ENCODE measurements at places on chromosomes 11 and 22. TPM values are rescaled to one million over a fixed set of nuclear protein-coding genes. Genes with fewer than 3 reads are reported as not detected.

Gene APOL5
- total RNA-seq, result not detected

DNA sequence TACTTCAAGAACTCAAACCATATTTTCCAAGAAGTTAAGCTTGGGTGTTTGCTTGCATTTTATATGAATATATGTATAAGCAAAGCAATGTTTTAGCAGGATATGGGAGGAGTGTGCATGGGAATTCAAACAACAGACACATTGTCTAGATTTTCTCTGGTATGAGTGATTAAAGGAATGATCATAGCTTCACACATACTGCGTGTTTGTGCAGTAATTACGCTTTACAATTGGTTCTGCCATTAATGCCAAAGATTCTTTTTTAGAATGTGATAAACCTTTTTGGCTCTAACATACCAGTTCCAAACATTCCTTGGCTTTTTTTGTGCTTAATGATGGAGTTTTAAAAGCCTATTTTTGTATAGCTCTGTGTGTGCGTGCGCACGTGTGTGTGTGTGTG is 54.0 kb downstream of the CCDC34 start:
- no peak for DNase-seq

- DNase-seq, result no peak
Measured at GRCh38 chr22:48864748-48865147, 962.9 kb downstream of the BRD1 start.

DNA sequence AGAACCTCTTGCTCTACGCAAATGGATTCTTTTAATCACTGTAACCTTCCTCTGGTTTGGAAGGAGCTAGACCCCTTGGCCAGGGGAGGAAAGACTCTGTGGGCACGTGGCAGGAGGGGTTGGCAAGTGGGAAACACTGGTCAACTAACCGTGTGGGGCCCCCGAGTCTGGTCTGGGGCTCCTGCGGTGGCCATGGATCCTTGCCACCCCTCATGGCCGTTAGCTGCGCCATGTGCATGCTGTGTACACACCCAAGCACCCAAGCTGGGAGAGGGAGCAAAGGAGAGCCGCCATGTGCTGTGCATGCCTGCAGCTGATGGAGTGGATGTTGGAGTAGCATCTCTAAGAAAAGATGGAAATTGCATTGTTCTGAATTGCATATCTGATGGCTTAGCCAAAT is 730.6 kb downstream of the FAM181B start:
- DNase-seq, result no peak

Gene GAS2
- total RNA-seq, result 27.0 TPM

GRCh38 chr11:100691896-100692653 is 5.0 kb downstream of the ARHGAP42 start:
- no peak for DNase-seq

- DNase-seq, result no peak
Measured at GRCh38 chr22:44782363-44782963, 30.1 kb downstream of the ARHGAP8 start.

- no peak for DNase-seq
Measured at GRCh38 chr11:107184986-107185385, 166.7 kb upstream of the GUCY1A2 start.

DNA sequence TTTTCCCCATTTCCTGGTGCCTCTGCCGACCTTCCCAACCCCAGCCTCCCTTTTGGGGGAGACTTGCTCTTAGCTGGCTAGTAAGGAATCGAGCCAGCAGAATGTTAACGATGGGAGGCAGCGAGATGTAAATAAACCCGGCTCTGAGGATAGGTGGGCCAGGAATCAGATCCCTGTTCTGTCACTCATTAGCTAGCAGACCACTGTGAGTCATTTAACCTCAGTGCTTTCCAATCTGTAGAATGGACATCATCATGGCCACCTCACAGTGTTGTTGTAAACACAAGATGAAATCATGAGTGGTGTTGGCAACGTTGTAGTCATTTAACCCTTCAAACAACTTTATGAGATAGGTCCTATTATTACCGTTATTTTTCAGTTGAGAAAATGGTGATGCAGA is 208.6 kb downstream of the KIRREL3 start:
- no peak for DNase-seq

- DNase-seq, result no peak
Measured at GRCh38 chr11:19537803-19538453, 174.7 kb upstream of the NAV2 start.

DNA sequence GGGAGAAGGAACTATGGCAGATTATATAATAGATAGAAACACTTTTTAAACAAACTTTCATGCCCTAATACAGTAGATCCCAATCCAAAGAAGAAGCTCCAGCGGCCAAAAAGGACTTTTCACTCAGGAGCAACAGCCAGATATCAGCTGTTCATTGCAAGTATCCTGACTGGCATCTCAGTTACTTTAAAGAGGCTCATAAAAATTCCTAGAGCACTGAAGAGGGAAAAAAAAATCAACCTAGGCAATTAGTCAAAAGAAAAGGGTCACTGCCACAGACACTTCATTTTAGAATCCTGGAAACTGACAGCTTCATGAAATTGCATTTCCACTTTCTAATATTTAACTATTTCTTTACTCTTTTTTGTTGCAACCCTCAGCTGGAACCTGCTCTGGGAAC is 170.6 kb upstream of the SOX6 start:
- DNase-seq, result no peak
